ENCODE measurements at places on chromosomes 1 and 21.
A peak's percentile ranks its signal among the peaks of the same experiment; 100 is the strongest.

- no peak for DNase-seq
Observed at GRCh38 chr1:94602802-94603625, 61.5 kb upstream of the F3 start.

DNA sequence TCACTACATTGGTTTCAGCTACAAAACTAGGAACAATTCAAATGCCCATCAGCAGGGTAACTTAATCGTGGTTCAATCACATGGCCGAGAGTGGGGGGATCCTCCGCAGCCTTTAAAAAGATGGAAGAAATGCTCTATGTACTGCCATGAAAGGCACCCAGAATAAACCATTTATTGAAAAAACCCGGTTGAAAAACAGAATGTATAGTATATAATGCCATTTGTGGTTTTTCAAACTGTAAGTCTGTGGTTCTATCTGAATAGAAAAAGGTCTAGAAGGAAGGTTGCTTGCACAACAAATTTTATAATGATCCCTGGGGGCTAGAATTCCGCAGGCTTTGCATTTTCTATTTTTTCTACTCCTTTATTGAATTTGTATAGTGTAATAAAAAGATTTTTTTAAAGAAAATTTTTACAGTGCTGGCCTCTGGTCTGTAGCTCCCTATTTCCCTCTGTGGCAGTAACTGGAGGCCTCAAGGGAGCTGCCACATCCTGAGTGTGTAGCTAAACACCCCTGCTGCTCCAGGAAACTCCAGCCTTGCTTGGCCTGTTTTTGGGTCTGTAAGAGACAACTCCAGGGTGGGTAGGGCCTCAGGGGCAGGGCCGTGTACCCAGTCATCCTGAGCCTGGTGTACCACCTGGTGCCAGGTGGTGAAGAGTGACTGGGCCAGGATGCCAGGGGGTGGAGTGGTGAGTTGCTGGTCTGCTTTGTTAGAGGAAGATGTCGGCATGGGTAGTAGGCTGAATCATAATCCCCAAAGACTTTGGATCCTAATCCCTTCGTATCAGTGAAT, 51.5 kb upstream of the EPS8L3 start:
- DNase-seq: no peak

- DNase-seq: no peak
Observed at GRCh38 chr21:38365521-38365920, 108.7 kb downstream of the KCNJ15 start.

- DNase-seq: no peak
Observed at GRCh38 chr1:150576367-150576711, 3.1 kb downstream of the MCL1 start.

- DNase-seq: no peak
Observed at GRCh38 chr1:89980605-89981004, 14.3 kb upstream of the ZNF326 start.

GRCh38 chr21:45892156-45892915, 89.2 kb upstream of the COL6A1 start:
- DNase-seq: no peak

GRCh38 chr1:58041621-58042020, 504.9 kb downstream of the OMA1 start:
- DNase-seq: no peak

- no peak for DNase-seq
Observed at GRCh38 chr1:18686540-18686939, 55.9 kb downstream of the PAX7 start.

- DNase-seq: no peak
Observed at GRCh38 chr21:45990049-45990711, 8.6 kb downstream of the COL6A1 start.

- DNase-seq: peak; percentile 5
Observed at GRCh38 chr1:64654519-64655341, 90.1 kb upstream of the RAVER2 start.

GRCh38 chr1:20373764-20374163, 83.1 kb downstream of the VWA5B1 start:
- DNase-seq: no peak

GRCh38 chr21:33644383-33645074, 2.2 kb downstream of the ITSN1 start:
- DNase-seq: no peak

DNA sequence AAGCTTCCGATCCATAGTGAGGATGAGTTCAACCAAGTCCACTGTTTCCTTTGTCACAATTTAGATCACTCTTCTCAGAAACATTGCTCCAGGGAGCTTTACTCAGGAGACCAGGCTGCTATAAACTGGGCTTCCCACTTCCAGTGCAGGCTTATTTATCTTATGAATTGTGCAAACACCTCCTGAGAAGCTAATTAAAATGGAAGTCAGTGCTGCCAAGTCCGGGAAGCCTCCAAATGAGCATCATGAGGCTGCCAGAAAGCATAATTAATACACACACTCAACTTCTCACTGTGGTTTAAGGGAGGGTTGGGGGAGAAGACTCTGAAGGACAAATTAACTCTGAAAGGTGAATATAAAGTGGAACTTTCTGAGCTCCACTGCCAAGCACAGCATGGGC, 145.0 kb upstream of the SGIP1 start:
- DNase-seq: no peak

DNA sequence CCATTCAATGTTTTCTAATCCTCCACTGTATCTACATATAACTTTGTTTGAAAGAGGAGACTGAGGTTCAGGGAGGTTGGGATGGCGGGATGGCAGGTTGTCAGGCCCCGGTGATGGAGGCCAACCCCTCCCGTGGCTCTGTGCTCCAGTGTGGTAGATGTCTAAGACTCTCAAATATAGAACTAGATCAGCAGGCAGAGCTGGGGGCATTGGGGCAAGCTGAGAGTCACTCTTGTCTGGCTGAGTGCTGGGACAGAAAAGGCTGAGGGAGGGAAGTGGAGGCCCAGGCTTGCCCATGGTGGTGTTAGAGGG, 1.7 kb downstream of the IL6R start:
- DNase-seq: no peak

GRCh38 chr1:19122668-19123067, 87.4 kb downstream of the UBR4 start:
- peak; percentile 12 for DNase-seq

GRCh38 chr21:26708223-26708800, 135.2 kb upstream of the CYYR1 start:
- no peak for DNase-seq

GRCh38 chr1:36034692-36035091, 49.2 kb upstream of the TEKT2 start:
- peak; percentile 29 for DNase-seq

GRCh38 chr21:37644636-37645035, 271.6 kb downstream of the KCNJ6 start:
- no peak for DNase-seq

GRCh38 chr21:29389136-29389535, 90.4 kb downstream of the BACH1 start:
- DNase-seq: no peak

DNA sequence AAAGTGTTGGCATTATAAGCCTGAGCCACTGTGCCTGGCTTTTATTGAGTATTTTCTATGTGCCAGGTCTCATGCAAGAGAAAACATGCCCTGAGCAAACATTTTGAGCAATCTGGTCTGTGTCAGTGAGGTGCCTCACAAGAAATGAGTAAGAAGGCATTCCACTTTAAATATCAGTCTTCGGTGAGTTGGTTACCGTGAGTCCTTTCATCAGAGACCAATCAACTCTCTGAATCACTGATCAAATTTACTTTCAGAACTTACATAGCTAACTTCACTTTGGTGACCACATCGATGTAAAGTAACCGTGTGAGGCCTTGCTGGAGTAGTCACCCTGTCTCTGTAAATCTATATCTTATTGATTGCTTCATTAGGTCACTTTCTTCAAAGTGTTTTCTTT, 14.3 kb upstream of the DDX59 start:
- DNase-seq: no peak

DNA sequence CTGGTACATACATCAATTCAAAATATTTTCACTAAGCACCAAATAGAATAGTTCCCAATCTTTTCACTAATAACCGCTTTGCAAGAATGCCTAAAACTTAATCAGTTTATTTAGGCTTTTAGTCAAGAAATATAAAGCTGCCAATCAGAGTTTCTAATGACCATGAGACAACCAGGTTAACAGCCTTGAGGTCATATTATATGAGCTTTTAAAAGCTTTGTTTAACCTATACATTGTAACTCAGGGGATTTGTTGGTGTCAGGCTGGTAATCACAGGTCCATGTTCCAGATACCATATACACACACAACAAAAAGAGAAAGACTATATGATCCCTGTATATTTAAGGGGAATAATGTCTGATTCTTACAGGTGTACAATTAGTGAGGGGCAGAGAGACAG, 246.2 kb upstream of the ADGRL2 start:
- no peak for DNase-seq

- no peak for DNase-seq
Observed at GRCh38 chr1:236920286-236920894, 83.9 kb downstream of the MT1HL1 start.

GRCh38 chr1:227489572-227489971, 73.8 kb upstream of the ZNF678 start:
- no peak for DNase-seq

GRCh38 chr1:240619357-240619756, 7.4 kb upstream of the GREM2 start:
- no peak for DNase-seq

DNA sequence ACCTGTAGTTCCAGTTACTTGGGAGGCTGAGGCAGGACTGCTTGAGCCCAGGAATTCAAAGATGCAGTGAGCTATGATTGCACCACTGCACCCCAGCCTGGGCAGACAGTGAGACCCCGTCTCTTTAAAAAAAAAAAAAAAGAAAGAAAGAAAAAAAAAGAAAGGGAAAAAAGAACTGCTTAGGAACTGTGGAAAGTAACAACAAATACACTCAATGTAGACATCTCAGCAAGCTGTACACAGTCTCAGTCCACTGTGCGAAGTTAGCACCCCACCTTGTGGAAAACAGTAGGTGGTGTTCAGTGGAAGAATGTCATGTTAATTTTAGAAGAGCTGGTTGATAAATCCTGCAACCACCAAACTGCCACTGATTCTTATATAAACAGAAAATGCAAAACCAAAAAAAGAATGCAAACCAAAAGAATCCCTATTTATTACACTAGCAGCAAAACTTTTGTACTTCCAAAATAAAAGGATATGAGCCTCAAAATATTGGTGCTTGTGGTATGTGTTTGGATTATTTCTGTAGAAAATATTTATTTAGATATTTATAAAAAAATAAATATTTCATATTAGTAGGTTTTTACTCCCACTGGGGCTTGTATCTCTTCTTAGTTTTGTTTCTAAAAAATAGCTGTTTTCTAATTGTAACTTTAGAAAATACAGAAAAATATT, 31.1 kb downstream of the ALG14 start:
- DNase-seq: peak; percentile 75

- DNase-seq: peak; percentile 24
Observed at GRCh38 chr1:156498432-156499193, 2.0 kb downstream of the MEF2D start.

- DNase-seq: no peak
Observed at GRCh38 chr1:100720101-100720500, 559 bp downstream of the VCAM1 start.

Data from erythroblast (primary cell).